Stimulated activated CD8-positive, alpha-beta memory T cell treated with anti-CD3 and anti-CD28 coated beads, Interleukin-7, amount 100 ng/mL, for 48 hours (primary cell): ENCODE measurements at places on chromosomes 4 and X.

DNA sequence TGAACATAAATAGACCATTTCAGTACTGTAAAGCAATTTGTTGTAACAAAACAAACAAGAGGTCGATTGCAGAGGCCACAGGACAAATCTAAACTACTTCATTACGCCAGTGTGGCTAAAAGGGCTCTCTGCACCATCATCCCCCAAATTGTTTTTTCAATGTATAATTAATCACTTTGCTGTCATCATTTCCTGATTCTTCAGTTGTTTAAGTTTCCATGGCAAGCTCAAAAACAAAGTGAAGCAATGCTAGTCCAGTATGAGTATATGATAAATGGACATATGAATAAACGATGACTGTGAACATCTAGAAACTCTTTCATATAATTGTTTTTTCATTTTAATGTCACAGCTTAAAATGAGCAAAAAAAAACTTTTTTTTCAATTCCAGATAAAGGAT is 235.4 kb upstream of the FGF13 start:
- DNase-seq: no peak

- no peak for DNase-seq
These were observed 54.0 kb upstream of the PACRGL start for GRCh38 chr4:20646287-20646686.

GRCh38 chr4:57320217-57320616 is 210.0 kb upstream of the IGFBP7 start:
- no peak for DNase-seq

GRCh38 chr4:26815199-26815598 is 45.4 kb upstream of the STIM2 start:
- no peak for DNase-seq

DNA sequence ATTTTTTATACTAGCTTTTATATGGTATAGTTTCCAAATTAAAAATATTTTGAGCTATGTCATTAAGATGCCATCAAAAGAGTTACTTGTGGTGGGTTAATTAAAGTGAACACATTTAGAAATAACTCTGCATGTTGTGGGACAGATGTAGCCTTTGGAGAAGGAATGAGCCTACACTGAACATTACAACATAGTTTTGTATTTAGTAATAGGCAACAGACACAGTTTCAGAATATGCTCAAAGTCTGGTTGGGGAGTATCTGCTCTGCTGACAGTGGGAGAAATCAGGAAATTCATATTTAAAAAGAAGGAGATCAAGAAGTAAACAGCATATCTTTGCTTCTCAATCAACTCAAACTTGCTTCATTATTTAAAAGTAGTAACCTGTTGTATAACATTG is 23.7 kb downstream of the EMCN start:
- DNase-seq: no peak
